ENCODE measurements at places on chromosomes 1 and 21.

DNA sequence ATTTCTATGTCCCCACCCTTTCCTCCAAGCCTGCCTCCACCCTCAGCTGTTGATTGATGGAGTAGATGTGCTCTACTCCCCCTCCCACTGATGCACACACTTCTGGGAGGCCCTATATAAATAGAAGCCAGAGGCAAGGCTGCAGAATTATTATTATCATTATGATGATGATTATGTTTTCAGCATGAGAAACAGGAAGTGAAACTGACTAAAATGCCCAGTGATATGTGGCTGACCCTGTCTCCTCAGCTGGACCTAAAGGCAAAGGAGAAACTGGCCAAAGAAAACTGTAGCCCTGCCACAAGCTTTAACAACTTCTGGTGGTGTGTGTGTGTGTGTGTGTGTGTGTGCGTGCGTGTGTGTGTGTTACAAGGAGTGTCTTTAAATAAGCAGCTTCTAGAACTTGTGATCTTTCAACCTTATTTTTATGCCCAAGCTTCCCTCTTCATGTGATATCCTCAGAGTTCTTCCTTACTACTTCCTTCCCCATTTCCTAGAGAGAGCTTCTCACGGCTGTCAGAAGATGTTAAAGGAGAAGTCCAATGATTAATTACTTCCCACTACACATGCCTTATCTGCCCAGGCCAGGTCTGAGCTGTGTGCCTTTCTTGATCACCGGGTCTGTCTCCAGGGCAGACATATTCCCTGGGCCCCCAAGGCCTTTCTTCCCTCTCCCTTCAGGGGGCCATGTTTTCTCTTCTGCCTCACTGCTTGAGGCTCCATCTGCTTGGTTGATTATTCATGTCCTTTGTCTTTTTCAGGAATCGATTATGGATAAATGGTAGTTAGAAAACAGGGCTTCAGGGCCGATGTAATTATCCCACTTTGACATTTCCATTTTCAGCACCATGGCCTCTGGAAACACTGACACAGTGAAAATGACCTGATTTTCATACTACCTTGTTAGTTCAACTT, 11.6 kb upstream of the MAPKAPK2 start:
- DNase-seq = no peak

GRCh38 chr1:86965012-86965826, 50.8 kb downstream of the HS2ST1 start:
- no peak for DNase-seq

- DNase-seq = no peak
Observed at GRCh38 chr1:201845331-201846083, 16.6 kb downstream of the IPO9 start.

GRCh38 chr1:225677350-225678124, 24.6 kb upstream of the ENAH start:
- DNase-seq = no peak

DNA sequence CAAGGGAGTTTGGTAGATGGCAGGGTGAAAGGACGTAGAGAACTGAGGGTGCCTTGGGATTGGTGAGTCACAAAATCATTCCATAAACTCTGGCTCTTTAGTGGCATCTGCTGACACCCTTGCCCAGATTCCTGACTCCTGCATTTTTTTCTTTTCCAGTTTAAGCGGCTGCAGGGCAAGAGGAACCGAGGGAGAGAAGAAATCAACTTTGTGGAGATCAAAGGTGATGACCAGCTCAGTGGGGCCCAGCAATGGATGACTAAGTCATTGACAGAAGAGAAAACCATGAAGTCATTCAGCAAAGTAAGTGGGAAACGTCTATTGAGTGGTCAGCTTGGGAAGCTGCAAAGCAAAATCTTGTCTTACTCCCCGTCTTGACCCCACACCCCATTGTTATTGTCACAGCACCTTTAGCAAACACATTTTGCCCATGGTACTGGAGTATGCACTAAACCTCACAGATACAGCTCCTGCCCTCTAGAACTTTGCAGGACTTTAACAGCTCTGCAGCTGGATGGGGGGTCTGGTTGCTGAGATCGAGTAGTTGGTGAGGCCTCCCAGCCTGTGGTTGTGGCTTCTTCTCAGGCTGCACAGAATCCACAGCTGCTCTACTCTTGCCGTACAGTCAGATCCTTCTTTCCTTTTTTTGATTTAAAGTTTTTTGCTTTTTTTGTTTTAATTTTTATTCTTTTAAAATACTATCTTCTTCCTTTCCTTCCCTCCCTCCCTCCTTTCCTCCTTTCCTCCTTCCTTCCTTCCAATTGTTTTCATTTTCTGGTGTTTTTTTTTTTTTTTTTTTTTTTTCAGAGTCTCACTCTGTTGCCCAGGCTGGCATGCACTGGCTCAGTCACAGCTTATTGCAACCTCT, 21.9 kb downstream of the SH2D2A start:
- no peak for DNase-seq

DNA sequence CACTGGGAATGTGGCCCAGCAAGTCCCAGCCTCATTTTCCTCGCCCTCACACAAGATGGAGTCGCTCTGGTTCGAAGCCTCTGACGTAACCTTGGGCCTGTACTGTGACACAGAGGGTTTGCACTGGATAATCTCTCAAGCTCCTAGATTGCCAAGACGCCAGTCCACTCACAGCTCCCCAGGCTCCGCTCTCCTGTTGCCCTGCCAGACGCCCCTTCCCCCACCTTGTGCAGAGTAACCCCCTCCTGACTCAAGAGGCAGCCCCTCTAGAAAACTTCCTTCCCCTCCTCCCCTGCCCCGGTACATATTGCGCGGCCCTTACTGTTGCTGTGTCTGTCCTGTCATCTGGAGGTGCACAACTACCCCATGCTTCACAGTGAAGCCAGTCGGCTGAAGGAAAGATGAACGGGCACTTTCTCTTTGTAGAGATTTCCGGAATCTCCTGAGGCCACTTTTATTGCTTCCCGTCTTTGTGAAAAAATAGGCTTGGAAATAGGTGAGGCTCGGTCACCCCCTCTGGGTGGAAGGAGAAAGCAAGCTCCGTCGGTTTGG, 981 bp upstream of the KIAA1614 start:
- no peak for DNase-seq

DNA sequence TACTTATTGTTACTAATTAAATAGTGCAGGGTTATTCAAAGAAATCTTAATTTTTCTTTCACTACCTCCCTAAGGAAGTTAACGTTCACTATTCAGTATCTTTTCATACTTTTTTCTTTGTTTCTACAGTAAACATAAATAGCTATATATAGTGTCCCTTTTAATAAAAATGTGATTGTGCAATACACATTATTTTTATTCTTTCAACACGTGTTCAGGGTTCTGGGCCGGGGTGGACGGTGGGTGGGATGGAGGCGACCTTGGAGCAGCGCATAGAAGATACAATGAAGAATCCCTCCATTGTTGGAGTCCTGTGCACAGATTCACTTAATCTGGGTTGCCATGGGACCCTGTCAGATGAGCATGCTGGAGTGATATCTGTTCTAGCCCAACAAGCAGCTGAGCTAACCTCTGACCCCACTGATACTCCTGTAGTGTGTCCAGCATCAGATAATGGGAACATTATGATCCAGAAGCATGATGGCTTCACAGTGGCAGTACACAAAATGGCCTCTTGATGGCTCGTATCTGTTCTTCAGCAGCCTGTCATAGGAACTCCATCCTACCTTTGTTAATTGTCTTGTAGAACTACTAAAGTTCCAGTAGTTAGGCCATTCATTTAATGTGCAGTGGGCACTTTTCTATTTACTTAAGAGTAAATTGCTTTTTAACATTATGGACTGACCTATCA, 155.9 kb upstream of the L1TD1 start:
- no peak for DNase-seq

GRCh38 chr1:153364766-153365666, 7.4 kb downstream of the S100A9 start:
- DNase-seq = no peak

DNA sequence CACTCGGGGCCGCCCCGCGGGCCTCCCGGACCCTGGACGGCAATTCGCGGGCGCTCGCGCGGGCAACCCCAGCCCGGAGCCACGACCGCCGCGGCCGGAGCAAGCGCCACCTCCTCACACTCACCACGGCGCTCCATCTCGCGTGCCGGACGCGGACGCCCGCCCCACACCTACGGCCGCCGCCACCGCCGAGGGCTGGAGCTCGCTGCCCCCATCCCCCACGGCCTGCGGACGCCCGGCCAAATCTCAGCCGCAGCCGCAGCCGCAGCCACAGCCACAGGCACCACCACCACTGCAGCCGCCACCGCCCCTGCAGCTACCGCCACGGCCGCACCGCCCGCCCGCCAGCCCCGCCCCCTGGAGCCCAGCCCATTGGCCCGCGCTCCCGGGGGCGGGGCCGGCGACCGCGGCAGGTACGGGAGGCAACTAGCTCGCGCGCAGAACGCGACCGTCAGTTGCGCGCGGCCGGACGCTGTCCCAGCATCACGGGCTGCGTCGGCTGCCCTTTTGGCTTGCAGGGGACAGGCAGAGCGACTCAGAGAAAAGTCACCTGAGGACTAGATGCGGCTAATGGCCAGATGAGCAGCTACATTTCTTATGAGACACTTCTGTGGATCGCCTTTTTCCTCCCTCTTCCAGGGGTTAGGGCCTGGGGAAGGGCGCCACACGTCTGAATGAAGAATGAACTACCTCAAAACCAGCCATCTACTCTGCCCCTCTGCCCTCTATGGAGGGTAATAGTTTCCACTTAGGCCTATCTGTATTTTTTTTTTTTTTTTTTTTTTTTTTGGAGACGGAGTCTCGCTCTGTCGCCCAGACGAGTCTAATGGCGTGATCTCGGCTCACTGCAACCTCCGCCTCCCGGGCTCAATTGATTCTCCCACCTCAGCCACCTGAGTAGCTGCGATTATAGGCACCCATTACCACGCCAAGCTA, at the start of gene ARHGAP29:
TSS of gene ARHGAP29 (minus strand) at position 294 of the 936 bp plus-strand sequence. CDS start 5,973 bp downstream, outside the sequence.
- peak; percentile 52 for DNase-seq

GRCh38 chr1:226535666-226536065, 12.9 kb upstream of the STUM start:
- no peak for DNase-seq

DNA sequence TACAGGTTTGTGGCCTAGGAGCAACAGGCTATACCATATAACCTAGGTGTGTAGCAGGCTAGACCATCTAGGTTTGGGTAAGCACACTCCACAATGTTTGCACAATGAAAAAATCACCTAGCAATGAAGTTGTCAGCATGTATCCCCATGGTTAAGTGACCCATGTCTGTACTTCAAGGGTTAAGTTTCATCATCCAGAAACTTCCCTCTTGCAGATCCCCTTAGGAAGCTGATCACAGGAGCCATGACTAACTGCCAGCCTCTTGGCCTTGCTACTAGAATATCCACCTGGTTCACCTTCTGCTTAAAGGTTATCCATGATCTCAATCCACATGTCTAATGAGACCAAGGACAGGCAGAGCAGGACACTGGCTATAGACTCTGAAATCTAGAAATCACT, 3.5 kb upstream of the UBXN10 start:
- DNase-seq = no peak

GRCh38 chr21:45363921-45364467, 41.0 kb upstream of the COL18A1 start:
- peak; percentile 56 for DNase-seq

DNA sequence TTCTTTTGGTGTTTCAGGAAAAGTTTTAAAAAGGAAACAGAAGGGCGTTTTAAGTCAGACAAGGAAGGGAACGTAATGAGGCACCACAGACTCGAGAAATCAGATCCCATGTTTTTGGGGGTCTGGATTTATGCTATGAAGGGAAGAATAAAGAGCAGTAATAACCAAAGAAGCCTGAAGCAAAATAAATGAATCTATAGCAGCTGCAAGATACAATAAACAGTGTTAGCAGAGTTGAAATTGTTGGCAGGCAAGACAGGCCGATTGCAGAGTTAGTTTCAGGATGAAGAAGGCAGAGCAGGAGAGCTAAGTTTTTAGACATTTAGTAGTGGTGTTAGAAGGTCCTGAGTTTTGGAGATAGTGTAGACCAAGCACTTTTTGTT, 425 bp downstream of the DDR2 start:
- no peak for DNase-seq

GRCh38 chr1:194194724-194195123, 1008.3 kb upstream of the B3GALT2 start:
- no peak for DNase-seq

GRCh38 chr1:212261361-212261929, 23.8 kb upstream of the PPP2R5A start:
- no peak for DNase-seq

DNA sequence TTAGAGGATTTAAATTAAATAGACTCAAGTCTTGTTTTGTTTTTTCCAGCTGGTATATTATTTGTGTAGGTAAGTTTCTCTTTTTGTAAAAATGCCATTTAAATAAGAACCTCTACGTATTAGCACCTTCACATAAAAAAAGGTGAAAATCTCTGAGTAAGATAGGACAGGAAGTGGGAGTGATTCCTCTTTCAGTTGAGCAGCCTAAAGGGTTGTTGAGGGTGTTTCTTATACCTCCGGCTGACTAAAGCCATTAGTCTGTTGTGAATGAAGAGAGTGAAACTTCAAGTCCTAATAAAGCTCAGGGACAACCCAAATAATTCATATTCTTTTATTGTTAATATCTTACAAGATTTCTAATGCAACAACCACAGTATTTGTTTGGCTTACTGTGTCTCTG, 188.7 kb downstream of the CHRM3 start:
- no peak for DNase-seq

DNA sequence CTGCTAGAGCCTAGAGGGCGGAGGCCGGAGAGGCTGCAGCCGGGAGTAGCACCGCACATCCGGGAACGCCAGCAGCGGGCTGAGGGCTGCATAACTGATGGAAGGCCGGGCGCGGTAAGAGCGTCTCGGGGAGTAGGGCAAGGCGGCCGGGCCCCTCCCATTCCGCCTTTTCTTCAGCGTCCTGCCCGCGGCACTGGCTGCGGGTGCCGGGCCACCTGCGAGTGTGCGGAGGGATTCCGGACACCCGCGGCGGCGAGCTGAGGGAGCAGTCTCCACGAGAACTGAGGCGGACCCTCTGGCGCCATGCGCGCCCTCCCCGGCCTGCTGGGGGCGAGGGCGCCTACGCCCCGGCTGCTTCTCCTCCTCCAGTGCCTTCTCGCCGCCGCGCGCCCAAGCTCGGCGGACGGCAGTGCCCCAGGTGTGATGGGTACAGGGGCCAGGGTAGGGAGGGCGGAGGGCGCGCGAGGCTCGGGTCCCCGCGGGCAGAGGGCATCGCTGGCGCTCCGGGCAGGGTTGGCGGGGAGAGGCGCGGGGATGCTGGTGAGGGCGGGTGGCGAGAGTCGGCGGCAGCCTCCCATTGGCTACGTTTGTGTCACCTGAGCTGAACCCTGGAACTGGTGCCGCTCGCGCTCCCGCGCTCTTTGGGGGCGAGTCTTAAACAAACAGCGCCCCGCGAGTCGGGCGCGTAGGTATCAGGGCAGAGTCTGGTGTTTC, 334.4 kb downstream of the SRGAP2C start:
- DNase-seq = peak; percentile 95
